Stimulated activated CD4-positive, alpha-beta T cell treated with anti-CD3 and anti-CD28 coated beads, Interleukin-15, amount 100 ng/mL, for 48 hours (primary cell): ENCODE measurements at places on chromosomes 1 and 21.

GRCh38 chr1:64502931-64503330 lies 33.0 kb downstream of the CACHD1 start:
- no peak for DNase-seq

DNA sequence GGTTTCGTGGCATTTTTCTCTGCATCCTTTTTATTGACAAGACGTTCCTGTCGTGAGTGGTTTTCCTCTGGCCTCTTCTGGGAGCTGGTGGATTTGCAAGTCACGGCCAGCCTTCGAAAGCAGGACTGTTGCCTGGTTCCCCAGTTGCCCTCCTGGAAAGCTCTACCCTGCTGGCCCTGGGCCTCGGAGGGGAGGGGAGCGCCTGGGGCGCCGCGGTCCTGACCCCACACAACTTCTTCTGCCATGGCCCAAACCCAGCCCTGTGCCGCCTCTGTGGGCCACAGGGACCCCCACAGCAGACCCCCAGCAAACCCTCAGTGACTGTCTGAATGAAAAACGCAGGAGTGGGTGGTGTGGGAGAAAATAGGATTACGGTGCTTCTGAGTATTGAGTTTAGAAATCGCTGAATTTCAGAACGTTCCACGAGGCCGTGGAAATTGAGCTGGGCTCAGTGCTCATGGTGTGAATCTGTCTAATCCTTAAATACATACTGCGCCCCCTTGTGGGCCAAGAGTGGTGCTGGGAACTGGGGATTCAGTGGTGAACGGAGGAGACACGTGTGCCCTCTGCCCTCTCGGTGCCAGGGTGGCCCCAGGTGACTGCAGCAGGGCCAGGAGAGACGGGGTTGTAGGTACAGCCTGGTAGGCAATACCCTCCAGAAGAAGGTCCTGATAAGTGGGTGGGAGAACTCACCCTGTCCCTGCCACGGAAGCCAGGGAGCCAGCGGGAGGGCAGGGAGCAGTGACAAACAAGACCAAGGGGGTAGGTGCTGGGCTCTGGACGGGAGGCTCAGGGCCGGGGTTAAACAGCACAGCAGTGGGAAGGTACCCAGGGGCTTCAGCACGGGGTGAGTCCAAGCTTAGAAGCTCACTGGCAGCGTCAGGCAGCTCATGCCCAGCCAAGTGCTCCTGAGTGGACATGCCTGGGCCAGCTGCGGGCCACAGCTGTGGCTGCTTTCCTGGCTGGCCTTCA lies 101.2 kb upstream of the COL6A1 start:
- peak; percentile 60 for DNase-seq

- no peak for DNase-seq
Measured at GRCh38 chr1:157878059-157878458, 36.5 kb upstream of the CD5L start.

- DNase-seq, result no peak
Measured at GRCh38 chr1:198969981-198970380, 331.1 kb downstream of the PTPRC start.

- DNase-seq, result no peak
Measured at GRCh38 chr1:91026777-91027176, 4.9 kb upstream of the ZNF644 start.

GRCh38 chr1:166939741-166940375 lies 35.5 kb downstream of the ILDR2 start:
- no peak for DNase-seq

DNA sequence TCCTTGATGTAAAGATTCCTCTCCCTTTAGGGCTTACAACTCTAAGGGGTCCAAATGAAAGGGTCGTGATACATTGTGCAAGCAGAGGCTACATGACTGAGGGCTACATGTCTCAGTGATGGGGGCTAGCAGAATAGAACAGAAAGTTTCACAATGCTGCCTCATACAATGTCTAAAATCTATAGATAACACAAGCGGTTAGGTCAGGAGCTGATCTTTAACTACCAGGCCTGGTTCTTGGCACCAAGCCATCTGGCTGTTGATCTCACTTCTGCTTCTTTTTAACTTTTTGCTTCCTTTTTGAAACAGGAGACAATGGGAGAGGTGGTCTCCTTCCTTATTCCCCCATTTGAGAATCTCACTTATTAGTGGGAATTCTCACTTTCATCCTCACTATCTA lies 710.2 kb downstream of the AMY1C start:
- DNase-seq, result no peak

- DNase-seq, result no peak
Measured at GRCh38 chr1:203273869-203274602, 31.3 kb upstream of the BTG2 start.

- no peak for DNase-seq
Measured at GRCh38 chr1:2132222-2133038, 62.1 kb downstream of the FAAP20 start.

- no peak for DNase-seq
Measured at GRCh38 chr1:44907893-44908292, 64.8 kb upstream of the PTCH2 start.

DNA sequence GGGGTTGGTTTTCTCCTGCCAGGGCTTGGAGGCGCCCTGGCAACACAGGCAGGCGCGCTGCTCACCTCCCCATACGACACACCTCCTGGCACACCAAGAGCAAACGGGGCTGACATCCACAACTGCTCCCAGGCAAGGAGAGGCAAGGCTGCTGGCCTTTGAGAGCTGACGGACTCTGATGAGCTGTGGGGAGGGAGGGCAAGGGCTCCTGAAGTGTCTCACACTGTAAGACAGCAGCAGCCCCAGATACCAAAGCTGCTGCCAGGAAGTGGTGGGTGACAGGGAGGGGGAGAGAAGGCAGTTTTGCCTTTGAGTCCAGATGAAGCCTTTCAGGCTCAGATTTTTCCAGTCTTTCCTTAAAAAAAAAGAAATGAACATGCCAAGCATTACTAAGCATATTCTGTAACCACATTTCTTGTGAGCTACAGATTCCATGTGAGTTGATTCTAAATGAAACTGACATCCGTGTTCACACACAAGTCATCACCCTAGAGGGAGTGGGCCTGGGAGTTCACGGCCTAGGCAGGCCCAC lies 24.3 kb downstream of the PGBD5 start:
- DNase-seq, result no peak

DNA sequence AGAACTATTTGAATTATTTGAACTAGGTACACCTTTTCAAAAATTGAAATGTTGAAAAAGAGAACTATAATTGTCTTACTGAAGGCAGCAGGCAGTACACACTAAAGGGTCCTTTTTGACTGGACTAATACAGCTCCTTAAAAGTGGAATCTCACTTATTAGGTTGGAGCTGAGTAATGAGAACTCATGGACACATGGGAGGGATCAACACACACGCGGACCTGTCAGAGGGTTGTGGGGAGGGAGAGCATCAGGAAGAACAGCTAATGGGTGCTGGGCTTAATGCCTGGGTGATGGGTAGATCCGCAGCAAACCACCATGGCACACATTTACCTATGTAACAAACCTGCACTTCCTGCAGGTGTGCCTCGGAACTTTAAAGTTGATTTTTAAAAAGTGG lies 145.0 kb downstream of the BRINP2 start:
- no peak for DNase-seq

GRCh38 chr1:94660994-94661393 lies 119.4 kb upstream of the F3 start:
- DNase-seq, result no peak

DNA sequence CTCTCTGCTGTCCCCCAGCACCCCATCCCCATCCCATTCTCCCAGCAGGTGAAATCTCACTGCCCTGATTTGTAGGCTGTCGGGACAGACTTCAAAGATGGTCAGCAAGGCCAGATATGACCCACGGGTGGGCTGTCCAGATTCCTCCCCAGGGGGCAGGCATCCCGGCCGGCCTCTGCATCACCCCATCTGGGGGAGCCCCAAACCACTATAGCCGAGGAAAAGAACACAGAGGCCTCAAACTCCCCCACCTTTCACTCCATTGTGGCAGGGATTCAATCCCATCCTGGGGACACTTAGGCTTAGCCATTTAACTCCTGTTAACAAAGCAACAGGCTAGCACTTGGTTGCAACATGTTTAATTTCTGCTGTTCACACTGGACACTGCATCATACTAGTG lies 8.8 kb downstream of the MUL1 start:
- DNase-seq, result no peak

DNA sequence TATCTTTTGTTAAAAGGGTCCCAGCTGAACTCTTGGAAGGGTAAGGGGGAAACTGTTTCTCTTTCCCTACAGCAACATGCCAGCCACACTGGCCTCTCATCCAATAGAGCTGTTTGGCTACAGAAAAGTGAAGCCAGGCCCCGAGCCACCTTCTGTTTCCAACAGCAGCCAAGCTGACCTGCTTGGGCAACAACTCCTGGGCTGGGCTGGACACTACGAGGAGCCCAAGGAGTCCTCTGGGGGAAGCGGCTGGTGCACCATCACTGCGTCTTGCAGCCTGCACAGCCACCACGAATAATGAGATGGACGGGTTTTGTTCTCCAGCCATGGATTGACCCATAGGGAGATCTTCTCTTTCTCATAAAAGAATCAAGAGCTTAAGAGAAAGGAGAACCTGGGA lies 624.9 kb downstream of the NPHP4 start:
- DNase-seq, result no peak

DNA sequence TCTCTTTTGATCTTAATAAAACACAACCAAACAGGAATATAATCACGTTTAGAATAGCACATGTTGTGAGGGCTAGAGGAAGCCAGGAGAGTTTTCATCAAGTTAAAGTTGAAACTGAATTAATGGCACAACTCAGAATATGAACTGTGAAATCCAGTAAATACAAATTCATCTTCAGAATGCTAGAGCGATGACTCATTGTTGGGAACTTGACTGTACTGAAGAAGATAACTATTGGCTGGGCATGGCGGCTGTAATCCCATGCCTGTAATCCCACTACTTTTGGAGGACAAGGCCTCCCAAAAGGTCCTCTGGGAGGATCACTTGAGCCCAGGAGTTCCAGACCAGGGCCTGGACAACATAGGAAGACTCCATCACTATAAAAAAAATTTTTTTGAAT lies 8.8 kb downstream of the SYF2 start:
- no peak for DNase-seq

- no peak for DNase-seq
Measured at GRCh38 chr1:84073266-84073665, 70.8 kb upstream of the PRKACB start.

- DNase-seq, result no peak
Measured at GRCh38 chr1:235945775-235946570, 79.3 kb upstream of the LYST start.

DNA sequence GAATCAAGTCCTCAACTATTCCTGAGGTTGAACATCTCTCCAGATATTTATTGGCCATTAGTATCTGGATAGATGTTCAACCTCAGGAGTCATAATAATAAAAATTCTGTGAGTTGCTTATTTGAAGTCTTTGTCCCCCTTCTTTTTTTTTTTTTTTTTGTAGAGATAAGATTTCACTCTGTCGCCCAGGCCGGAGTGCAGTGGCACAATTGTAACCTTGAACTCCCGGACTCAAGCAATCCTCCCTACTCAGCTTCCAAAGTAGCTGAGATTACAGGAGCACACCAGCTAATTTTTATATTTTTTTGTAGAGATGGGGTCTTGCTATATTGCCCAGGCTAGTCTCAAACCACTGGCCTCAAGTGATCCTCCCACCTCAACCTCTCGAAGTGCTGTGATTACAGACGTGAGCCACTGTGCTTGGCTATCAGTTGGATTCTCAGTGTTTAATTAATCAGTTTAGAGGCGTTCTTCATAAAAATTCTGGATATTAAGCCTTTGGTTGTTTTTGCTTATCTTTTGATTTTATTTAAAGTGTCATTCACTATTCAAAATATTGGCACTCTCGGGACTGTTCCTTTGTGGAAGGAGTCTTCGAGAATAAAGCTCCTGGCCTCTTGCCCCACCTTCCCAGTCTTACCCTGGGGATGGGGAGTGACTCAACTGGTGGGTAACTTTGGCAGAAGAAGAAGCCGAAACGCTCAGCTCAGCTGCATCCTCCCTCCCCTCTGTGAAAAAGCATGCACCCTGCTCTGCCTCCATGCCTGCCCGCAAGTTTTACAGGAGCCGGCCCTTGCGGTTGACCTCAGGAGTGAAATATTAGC lies 11.2 kb upstream of the HYI start:
- DNase-seq, result no peak

DNA sequence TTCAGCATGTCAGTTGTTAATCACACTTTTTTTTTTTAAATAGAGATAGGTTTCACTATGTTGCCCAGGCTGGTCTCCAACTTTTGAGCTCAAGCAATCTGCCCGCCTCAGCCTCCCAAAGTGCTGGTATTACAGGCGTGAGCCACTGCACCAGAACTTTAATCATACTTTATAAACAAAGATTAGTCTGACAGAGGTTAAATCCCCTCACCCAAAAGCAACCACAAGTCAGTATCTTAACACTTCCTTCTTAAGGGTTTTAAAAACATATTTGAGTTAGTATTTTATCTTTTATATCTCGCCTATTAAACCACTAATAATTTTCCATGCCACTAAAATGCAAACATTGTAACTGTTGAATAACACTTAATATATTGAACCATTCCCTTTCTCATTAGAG lies 70.2 kb downstream of the COP1 start:
- no peak for DNase-seq

GRCh38 chr1:11280719-11281376 lies 7.8 kb downstream of the UBIAD1 start:
- no peak for DNase-seq

- no peak for DNase-seq
Measured at GRCh38 chr1:36443297-36443696, 7.0 kb downstream of the OSCP1 start.

- no peak for DNase-seq
Measured at GRCh38 chr21:42931560-42932235, 6.3 kb upstream of the ERVH48-1 start.

DNA sequence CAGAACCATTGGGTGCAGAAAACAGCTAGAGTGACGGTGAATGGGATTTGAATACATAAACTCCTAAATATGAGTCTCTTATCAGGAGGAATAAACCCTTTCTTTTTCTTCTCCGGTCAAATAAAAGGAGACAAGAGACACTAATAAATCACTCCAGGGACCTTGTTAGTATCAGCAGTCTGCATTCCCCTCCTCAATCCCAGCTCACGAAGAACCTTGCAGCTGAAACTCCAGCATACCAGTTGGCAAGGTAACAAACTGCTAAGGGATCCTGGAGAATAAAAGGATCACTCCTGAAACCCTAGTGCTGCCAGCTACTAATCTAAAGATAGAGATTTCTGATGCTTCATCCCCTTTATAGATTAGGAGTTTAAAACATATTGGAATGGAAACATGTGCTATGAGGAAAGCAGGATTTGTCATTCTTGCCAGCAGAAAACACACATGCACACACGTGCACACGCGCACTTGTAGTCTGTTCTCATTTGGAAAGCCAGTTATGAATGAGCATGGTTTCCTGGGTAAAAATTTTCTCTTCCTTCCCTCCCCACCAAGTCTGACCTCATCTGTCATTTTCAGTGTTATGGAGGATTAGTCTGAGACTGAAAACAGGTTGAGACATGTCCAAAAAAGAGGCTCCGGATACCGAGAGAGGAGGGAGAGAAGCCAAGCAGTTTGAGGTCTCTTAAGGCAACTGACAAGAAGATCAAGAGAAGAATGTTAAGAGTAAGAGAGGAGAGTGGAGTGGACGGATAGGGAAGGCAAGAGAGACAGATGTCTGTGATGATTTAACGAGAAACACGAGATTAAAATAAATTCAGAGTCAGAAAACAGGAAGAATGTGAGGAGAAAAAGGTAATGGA lies 10.9 kb downstream of the IER5 start:
- DNase-seq, result peak; percentile 37
